Suppressor macrophage (primary cell): ENCODE measurements at places on chromosomes 12 and 14.

- DNase-seq: no peak
These were observed 129.8 kb downstream of the TBX5 start for GRCh38 chr12:114275932-114276785.

DNA sequence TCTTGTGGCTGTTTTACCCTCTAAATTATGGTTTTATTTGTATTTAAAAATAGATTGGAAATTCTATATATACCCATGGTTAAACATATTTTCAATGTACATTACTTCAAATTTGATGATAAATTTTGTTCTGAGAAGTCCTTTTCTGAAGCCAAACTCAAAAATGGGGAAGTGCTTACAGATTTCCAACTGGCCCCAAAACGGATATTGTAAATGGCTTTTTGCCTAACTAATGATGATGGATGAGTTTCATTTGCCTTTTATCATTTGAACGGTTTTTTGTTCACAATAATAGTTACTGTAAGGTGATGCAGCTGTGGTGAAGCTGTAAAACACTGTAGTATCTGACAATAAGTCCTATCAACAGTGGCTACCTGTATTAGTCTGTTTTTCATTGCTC is 136.9 kb downstream of the FUT8 start:
- no peak for DNase-seq

- peak; percentile 65 for DNase-seq
These were observed 250.5 kb downstream of the DPF3 start for GRCh38 chr14:72643317-72643801.

GRCh38 chr12:54039417-54040147 is 6.7 kb downstream of the HOXC5 start:
- DNase-seq: no peak

GRCh38 chr12:104568935-104569334 is 112.2 kb downstream of the CHST11 start:
- DNase-seq: no peak

- DNase-seq: no peak
These were observed 84.4 kb downstream of the TMEM132D start for GRCh38 chr12:129819391-129819790.

GRCh38 chr12:6955108-6956020 is 4.2 kb downstream of the PTPN6 start:
- no peak for DNase-seq

DNA sequence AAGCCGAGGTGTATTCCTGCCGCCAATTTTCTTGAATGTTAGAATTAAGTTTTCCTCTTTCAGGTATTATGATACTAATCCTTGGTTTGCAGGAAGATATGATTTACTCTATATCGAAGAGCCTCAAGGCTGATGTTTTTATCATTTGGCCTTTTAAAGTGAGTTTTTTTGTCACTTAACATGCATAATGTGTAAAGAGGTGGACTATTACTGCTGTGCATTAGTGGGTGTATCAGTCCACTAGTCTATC is 11.1 kb upstream of the TMPO start:
- DNase-seq: no peak

DNA sequence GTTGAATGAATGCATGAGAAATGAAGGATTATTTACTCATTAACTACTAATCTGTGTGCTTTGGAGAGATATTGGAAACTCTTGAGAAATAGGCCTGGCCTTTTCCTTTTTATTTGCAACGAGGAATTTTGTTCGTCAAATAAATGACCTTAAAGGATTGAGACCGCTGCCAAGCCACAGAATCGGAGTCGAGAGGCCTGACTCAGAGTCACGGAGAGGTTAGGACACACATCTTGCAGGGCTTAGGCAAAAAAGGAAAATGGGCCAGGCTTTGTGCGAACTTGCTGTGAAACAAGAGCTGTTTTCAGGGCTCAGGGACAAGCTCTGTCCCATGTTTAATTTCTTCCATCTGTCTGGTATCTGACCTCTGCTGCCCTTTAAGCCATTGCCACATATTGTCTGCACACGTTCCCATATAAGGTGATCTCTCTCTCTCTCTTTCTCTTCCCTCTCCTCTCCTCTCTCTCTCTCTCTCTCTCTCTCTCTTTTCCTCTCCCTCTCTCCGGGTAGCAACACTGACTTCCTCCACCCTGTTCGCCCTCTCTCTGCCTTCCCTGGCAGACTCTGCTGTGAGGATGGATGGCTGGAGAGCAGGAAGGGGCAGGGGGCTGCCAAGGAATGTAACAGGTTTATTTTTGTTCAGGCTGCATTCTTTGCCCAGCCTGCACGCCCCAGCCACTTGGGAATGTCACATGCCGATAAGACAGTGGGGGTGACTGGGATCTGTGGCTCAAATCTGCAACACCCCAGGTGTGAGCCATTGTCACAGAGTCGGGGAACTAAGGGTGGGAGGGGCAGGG is 14.9 kb upstream of the IFT81 start:
- no peak for DNase-seq

- no peak for DNase-seq
These were observed 38.1 kb downstream of the ETV6 start for GRCh38 chr12:11687528-11687927.

- no peak for DNase-seq
These were observed 9.3 kb upstream of the ESPL1 start for GRCh38 chr12:53258541-53259539.

GRCh38 chr12:122969676-122970075 is 3.4 kb upstream of the ABCB9 start:
- no peak for DNase-seq

- peak; percentile 41 for DNase-seq
These were observed 86.6 kb downstream of the KDM2B start for GRCh38 chr12:121494093-121494787.

GRCh38 chr14:67942080-67942710 is 122.6 kb downstream of the RAD51B start:
- no peak for DNase-seq

GRCh38 chr12:89390802-89391673 is 38.7 kb upstream of the DUSP6 start:
- peak; percentile 65 for DNase-seq

DNA sequence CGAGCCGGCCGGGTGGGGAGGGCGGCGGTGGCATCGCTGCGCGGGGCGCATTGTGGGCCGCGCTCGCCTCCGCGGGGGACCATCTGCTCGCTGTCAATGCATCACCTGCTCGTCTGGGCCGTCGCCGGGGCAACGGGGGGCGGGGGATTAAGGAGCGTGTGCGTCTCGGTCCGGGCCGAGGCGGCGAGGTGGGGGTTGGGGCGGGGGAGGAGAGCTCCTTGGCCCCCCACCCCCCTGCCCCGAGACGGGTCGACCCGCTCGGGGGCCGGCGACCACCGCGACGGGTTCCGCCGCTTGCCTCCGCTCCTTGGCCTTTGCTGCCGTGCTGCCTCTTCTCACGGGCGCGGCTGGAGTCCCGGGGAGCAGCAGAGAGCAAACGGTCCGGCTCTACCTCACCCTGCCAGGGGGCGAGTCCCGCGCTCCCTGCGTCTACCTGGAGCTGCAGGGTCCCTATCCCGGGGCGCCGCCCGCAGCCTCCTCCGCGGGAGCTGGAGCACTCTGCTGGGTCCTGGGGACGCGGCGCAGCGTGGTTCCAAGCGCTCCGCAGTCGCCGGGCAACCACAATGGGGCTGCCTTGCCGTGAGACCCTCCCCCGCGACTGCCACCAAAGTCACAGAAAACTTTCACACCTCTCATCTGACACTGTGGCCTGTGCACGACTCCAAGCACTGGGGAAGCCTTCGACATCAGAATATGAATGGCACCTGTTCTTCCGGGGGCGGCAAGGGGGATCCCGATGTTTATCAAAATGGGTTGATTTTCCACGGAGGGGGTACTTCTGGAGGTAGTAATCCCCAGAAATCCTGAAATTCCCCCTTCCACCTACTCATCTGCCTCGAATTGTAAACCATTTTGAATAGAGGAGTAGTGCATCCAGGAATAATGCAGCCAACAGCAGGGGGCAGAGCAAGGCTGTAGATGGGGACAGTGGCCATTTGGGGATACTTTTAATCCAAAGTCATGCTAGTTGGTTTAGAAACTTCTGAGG is at the start of gene C12orf42:
Gene C12orf42 (minus strand): TSS at position 500 of the 988 bp plus-strand sequence. CDS start 17,542 bp downstream, outside the sequence.
- DNase-seq: no peak

- DNase-seq: peak; percentile 87
These were observed 43.0 kb downstream of the EVL start for GRCh38 chr14:100108042-100108825.

DNA sequence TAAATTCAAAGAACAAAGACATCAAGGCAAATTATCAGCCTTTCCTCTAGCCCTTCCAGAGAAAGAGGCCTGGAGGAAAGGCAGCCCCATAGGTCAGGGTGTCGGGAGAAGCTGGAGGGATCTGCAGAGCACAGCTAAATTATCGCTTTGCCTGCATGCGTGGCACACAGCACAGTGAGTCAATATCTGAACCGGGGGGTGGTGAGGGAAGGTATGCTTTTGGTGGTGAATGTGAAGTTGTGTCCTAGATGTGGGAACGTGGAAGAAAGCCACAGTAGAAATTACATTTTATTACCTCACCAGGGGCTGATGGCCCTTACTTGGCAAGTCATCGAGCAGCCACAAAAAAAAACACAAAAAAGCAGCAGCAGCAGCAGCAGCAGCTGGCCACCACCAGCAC is 243.2 kb downstream of the EGLN3 start:
- no peak for DNase-seq

DNA sequence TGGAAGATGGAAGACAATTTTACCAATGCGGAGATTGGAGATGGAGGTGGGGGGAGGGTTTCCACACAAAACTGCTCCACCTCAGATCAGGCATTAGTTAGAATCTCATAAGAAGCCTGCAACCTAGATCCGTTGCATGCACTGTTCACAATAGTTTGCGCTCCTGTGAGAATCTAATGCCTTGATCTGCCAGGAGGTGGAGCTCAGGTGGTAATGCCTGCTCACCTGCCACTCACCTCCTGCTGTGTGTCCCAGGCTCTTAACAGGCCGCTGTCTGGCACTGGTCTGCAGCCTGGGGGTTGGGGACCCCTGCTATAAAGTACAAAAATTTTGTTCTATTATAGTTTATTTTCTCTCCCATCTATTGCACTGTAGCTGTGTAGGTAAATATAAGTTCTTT is 84.9 kb upstream of the FOXG1 start:
- no peak for DNase-seq

GRCh38 chr12:57875753-57876547 is 29.4 kb upstream of the CTDSP2 start:
- no peak for DNase-seq

GRCh38 chr14:65718629-65719028 is 306.1 kb downstream of the FUT8 start:
- DNase-seq: no peak

- DNase-seq: no peak
These were observed 171.7 kb downstream of the NRXN3 start for GRCh38 chr14:78341827-78342389.

GRCh38 chr12:51932218-51933076 is 19.1 kb upstream of the ACVR1B start:
- no peak for DNase-seq

DNA sequence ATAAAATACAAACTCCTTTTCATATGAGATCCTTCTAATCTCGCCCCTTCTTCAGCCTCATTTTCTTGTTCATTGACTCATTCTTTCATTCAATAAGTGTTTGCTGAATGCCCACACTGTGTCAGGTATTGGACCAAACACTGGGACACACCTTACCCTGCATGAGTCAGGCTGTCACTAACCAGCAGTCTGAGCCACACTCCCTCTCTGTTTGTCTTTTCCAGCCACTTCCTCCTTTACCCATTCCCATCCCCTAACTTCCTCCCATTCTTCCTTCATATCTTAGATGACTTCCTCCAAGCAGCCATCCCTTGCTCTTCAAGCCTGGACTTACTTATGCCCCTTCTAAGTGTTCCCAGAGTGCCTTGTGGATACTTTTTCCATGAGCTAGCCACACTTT is 27.0 kb upstream of the HIF1A start:
- DNase-seq: peak; percentile 52

GRCh38 chr12:52522346-52523011 is 2.3 kb upstream of the KRT5 start:
- no peak for DNase-seq

- DNase-seq: no peak
These were observed 33.4 kb upstream of the DCN start for GRCh38 chr12:91215940-91216454.

DNA sequence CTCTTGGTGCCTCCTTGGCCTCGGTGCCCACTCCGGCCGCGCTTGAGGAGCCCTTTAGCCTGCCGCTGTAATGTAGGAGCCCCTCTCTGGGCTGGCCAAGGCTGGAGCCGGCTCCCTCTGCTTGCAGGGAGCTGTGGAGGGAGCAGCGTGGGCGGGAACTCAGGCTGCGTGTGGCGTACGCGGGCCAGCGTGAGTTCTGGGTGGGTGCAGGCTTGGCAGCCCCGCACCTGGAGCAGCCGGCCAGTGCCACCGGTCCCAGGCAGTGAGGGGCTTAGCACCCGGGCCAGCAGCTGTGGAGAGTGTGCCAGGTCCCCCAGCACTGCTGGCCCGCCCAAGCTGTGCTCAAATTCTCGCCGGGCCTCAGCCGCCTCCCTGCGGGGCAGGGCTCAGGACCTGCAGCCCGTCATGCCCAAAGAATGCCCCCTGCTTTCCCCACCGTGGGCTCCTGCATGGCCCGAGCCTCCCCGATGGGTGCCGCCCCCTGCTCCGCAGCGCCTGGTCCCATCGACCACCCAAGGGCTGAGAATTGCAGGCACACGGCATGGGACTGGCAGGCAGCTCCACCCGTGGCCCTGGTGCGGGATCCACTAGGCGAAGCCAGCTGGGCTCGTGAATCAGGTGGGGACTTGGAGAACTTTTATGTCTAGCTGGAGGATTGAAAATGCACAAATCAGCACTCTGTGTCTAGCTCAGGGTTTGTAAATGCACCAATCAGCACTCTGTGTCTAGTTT is 129.2 kb downstream of the PAWR start:
- DNase-seq: no peak

GRCh38 chr14:53047307-53048069 is 96.6 kb upstream of the FERMT2 start:
- DNase-seq: no peak
